HS-5 (cell line): ENCODE measurements at places on chromosomes 13 and 19.

DNA sequence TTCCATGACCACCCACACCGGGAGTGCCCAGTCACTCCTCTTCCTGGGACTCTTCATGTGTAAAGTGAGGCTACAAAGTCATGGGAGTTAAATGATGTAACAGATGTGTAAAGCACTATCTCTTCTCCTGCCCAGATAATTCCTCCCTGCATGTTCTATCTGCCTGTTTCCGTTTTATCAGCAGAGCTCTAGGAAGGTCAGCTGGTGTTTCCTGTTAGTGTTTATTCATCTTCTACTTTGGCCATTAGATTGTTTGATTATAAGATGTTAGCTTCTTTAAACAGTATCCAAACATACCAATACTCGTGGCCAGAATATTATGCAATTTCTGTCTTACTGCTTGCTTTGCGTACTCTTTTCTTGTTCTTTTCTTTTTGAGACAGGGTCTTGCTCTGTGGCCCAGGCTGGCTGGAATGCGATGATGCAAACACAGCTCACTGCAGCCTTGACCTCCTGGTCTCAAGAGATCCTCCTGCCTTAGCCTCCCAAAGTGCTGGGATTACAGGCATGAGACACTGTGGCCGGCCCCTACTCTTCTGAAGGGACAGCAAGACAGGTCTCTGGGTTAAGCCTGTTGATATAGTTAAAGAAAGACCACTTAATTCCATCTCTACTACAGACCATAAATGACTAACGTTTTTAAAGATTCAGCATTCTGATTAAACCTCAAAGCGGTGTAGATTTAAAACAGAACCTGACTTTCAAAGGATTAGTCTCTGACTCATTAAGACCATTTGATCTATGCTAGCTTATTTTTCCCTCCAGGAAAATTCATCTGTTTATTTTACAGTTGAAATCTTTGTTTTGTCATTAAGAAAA, 97.4 kb upstream of the AKAP11 start:
- DNase-seq, result no peak

GRCh38 chr19:40139533-40140287, 49.0 kb upstream of the ZNF780A start:
- DNase-seq, result peak; percentile 14

DNA sequence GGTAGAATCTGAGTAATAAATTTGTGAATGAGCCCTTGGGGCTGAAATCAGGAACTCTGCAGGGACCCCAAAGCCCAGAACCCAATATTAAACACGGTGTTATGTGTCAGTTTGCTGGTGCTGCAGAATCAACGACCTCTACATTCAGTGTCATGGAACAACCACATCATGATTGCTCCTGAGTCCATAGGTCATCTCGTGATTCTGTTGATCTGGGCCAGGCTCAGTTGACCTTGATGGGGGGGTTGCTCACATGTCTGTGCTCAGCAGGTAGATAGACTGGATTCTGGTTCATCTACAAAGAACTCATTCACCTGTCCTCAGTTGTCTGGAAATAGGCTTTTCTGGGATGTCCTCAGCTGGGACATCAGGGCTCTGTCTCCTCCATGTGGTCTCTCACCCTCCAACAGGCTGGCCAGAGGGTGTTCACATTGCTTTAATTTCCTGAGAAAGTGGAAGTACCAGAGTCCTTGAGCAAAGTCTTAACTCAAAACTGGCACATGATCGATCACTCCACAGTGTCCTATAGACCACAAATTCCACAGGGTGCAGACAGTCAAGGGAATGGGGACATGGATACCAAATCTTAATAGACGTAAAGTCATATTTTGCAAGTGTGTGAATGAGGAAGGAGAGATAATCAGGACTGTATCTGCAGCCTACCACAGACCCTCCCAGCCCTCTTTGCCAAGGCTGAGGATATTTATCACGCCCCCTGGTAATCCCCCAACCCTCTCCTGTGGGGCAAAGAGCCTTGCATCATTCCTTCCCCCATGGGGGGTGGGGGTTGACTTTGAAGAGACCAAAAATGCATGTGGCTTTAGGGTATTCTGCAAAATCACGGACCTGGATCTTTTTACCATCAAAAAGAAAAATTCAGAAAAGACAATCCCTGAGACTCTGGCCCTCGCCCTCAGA, 39.3 kb upstream of the IGFL1 start:
- DNase-seq, result no peak

- DNase-seq, result no peak
Observed at GRCh38 chr19:2048104-2048958, 2.7 kb downstream of the MKNK2 start.

- DNase-seq, result no peak
Observed at GRCh38 chr19:29544656-29545360, 19.0 kb downstream of the VSTM2B start.

DNA sequence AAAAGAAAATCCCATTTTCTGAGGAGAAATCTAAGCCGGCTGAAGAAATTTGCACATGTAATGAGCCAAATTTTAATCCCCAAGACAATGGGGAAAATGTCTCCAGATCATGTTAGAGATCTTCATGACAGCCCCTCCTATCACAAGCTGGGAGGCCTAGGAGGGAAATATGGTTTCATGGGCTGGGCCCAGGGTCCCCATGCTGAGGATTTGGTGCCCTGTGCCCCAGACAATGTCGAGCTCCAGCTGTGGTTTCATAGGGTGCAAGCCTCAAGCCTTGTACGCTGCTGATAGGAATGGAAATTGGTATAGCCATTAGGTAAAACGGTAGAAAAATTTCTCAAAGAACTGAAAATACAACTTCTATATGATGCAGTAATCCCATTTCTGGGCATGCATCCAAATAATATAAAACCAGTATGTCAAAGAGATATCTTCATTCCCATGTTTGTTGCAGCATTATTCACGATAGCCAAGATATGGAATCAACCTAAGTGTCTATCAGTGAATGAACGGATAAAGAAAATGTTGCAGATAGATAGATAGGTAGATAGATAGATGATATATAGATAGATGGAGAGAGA, 19.3 kb upstream of the FREM2 start:
- DNase-seq, result no peak

- no peak for DNase-seq
Observed at GRCh38 chr13:26480246-26480855, 77.1 kb upstream of the WASF3 start.

GRCh38 chr13:112772929-112773328, 83.1 kb downstream of the ATP11A start:
- no peak for DNase-seq

- DNase-seq, result peak; percentile 64
Observed at GRCh38 chr19:18007917-18008673, at the start of gene ARRDC2. TSS of gene ARRDC2 (plus strand) at chr19:18008170. CDS start at chr19:18008311, 141 bp downstream.
